ENCODE measurements at places on chromosomes 6 and 20.

- H3K36me3 ChIP-seq, result no peaks in the 10 kb centered on the region
- H3K27ac ChIP-seq, result no peak overlapping the region
- H3K4me3 ChIP-seq, result no peak overlapping the region
- no peaks in the 10 kb centered on the region for H3K27me3 ChIP-seq
Measured at GRCh38 chr6:38499529-38500096, 140.1 kb downstream of the BTBD9 start.

DNA sequence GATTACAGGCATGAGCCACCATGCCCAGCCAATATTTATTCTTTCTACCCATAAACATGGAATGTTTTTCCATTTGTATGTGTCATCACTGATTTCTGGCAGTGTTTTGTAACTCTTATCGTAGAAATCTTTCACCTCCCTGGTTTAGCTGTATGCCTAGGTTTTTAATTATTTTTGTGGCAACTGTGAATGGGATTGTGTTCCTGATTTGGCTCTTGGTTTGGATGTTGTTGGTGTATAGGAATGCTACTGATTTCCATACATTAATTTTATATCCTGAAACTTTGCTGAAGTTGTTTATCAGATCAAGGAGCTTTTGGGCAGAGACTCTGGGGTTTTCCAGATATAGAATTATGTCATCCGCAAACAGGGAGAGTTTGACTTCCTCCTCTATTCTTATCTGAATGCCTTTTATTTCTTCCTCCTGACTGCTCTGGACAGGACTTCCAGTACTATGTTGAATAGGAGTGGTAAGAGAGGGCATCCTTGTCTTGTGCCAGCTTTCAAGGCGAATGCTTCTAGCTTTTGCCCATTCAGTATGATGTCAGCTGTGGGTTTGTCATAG lies 198.6 kb downstream of the ZDHHC14 start:
- no peaks in the 10 kb centered on the region for H3K27me3 ChIP-seq
- no peak overlapping the region for H3K4me3 ChIP-seq
- no peaks in the 10 kb centered on the region for H3K36me3 ChIP-seq
- DNase-seq, result no peak
- H3K4me1 ChIP-seq, result no peaks in the 10 kb centered on the region

- H3K4me3 ChIP-seq, result no peak overlapping the region
- DNase-seq, result no peak
- no peaks in the 10 kb centered on the region for H3K27me3 ChIP-seq
- no peaks in the 10 kb centered on the region for H3K36me3 ChIP-seq
Measured at GRCh38 chr6:141202626-141203025, 930.1 kb upstream of the GJE1 start.

GRCh38 chr6:21731411-21732031 lies 138.0 kb downstream of the SOX4 start:
- no peaks in the 10 kb centered on the region for H3K27me3 ChIP-seq
- H3K4me3 ChIP-seq, result no peak overlapping the region
- H3K27ac ChIP-seq, result no peak overlapping the region
- peaks cover 7% of the 10 kb centered on the region for H3K4me1 ChIP-seq

GRCh38 chr20:2162125-2162822 lies 60.6 kb downstream of the STK35 start:
- no peak for DNase-seq
- H3K36me3 ChIP-seq, result no peaks in the 10 kb centered on the region
- H3K4me3 ChIP-seq, result no peak overlapping the region
- no peak overlapping the region for H3K27ac ChIP-seq
